ENCODE measurements at places on chromosomes 7 and 10.

GRCh38 chr10:62264702-62265436 is 3.8 kb downstream of the RTKN2 start:
- no peak for DNase-seq

- no peak for DNase-seq
These were observed 89.4 kb downstream of the RALA start for GRCh38 chr7:39712751-39713150.

DNA sequence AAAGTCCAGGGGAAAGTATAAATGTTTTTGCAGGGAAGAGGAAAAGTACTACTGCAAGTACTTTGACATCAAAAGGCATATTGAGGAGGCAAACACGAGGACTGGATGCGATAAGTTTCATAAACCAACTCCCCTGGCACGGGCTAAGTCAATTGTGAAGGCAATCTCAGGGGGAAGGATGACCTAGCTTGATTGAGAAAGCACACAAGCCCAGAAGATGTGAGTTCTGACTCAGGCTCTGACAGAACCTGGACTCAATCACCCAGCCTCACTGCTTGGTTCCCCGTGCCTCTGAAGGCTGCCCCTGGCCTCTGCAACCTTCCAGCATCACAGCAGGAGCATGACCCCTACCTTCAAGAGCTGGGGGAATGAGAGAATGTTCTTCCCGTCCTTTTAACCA is 93.2 kb upstream of the ZNF438 start:
- no peak for DNase-seq

- DNase-seq: no peak
These were observed 746 bp downstream of the NPFFR1 start for GRCh38 chr10:70283071-70283444.

DNA sequence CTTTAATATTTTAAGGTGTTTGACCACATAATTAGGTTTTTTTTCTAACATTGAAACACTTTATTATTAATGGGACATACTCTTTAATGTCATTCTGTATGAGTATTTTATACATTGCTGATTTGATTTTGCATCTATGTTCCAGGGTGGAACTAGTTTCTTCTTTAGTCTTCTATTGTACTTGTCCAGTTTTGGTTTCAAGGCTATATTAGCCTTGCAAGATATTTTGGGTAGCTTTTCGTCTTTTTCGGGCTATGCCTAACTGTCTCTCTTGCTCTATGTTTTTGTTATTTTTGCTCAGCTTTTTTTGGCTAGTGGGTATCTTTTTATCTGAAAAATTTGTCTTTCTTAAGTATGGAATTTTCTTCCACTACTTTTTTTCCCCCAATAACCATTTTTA is 38.7 kb upstream of the MKX start:
- no peak for DNase-seq

DNA sequence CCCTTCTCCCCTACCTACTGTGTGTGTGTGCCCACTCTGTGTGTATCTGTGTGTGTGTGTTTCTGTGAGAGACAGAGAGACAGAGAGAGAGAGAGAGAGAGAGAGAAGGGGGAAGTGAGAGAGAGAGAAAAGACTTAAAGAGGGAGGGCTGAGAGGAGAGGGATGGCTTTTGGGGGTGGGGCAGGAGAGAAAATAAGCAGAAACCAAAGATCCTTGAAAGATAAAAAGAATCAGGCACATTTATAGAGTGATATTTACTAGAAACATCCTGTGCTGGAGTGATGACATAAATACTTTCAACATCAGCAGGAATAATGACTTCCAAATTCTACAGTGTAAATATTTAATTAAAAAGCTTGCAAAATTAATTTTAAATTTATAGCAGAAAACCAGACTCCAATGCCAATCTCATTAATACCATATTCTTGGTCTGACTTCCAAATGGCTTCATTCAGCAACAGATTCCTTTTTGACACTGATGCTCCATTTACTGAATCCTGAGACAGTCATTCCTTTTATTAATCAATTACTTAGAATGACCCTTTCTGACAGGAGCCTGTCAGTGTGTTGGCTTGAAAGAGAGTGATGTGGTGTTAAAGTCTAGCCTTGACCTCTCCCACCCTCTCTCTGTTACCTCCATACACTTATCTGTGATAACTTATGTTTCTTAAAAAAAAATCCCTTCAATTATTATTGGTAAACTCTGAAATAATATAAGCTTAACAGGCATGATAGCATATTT is 41.7 kb upstream of the WNT2 start:
- DNase-seq: no peak

DNA sequence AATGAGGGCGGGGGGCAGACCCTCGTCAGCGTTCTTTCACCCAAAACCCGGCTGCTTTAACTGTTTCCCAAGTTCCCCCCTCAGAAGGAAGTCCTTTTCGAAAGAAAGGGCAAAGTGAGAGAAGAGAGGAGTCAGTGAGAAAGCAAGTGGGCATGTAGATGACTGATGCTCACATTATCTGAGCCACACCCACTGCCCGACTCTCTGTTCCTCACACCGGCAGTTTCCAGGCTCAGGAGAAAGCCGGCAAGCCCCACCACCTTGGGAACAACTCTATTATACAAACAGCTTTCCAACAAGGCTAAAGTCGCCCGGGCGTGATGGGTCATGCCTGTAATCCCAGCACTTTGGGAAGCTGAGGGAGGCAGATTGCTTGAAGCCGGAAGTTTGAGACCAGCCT is 23.1 kb downstream of the RCC1L start:
- DNase-seq: no peak

DNA sequence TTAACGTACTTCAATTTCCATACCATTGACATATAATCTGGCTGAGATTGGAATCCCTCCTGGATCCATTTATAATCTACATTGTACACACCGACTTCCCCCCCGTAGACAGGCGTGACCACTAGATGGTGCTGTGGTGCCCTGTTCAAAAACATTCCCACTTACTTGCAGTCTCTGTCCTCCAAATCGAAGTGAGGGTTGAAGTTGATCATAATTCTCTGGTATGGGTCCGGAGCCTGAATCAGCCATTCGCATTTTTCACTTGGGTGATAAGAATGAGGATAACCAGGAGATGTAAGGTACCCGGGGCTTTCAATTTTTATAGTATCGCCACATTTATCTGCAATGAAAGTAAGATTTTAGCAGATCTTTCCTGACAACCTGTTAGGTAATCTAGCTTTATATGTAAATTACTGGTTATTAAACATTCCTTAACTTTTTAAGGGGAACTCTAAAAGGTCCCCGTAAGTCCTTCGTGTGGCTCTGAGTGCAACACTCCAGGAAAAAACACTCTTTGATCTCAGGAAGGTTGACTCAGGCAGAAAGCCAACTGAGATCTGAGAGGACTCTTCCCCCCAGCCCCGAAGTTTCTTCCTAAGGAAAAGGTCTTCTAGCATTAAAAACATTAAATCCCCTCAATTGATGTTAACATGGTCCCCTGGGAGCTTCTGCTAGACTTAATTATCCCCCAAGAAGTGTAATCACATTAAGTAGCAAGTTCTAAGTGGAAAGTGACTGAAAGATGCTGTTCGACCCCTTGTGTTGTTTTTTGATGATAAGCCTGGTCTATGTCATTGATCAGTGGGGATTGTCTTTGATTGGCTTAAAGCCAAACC is 3.7 kb downstream of the NRP1 start:
- DNase-seq: peak; percentile 59

GRCh38 chr10:124935946-124936345 is 6.0 kb upstream of the ZRANB1 start:
- DNase-seq: no peak

DNA sequence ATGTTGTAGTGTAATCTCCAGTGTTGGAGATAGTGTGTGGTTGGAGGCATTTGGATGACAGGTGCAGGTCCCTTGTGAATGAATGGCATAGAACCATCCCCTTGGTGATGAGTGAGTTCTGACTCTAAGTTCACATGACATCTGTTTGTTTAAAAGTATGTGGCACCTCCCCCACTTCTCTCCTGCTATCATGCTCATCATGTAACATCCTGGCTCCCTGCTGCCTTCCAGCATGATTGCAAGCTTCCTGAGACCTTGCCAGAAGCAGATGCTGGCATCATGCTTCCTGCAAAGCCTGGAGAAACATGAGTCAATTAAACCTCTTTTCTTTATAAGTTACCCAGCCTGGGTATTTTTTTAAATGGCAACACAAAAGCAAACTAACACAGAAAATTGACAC is 499.0 kb upstream of the SEMA3D start:
- no peak for DNase-seq

GRCh38 chr7:28573651-28574301 is 161.5 kb downstream of the CREB5 start:
- no peak for DNase-seq

GRCh38 chr7:2527505-2528467 is 8.2 kb downstream of the LFNG start:
- no peak for DNase-seq

DNA sequence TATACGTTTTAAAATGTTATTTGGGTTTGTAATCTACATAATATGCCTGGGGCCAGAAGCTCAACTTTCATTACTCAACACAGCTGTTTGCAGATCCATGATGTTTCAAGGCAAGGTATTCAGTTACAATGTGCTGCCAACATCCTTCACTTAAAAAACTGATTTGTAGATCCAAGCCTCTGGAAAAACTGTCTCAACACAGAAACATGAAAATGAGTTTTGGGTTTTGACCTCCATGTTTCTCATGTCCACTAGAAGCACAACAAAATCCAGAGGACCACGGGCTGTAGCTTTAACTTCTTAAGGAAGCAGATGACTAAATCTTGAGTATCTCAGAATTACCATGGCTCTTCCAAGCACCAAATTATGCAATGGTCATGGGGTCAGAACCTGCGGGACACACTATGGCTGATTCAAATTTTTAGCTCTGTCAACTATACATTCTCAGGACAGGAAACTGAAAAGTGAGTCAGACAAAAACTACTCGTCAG is 247.1 kb upstream of the GRB10 start:
- DNase-seq: no peak

GRCh38 chr10:35959252-35959651 is 317.2 kb upstream of the FZD8 start:
- no peak for DNase-seq

DNA sequence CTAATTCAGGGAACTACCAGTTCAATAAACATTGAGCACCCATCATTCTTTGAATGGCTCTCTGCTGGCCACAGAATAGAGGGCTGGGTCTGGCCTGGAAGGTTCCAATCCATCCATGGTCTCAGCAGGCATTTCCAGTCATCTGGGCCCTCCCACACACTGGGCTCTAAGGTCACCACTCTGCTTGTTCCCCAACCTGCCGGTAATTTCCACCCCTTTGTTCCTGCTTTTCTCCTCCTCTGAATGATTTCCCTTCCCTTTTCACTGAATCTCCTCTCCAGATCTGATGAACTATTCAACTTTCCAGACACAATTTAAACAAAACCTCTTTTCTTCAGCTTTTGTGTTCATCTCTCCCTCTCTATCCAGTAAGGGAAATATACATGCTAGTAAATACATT is 2.6 kb downstream of the BZW2 start:
- DNase-seq: no peak

DNA sequence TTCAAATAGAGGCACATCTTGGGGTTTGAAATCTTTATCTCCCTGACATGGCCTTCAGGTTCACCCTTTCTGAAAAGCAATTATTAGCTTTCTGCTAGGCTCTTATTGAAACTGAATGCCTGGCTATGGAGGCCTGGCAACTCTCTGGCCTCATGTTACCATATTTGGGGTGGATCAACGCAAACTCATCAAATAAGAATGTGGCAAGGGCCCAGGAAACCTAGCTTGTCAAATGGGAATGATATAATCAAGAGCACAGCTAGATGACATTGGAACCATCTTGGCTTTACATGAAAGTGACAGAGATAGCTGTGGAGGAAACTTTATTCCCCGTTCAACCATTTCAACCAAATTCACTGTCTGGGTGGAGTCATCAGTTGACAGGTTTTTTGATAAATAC is 202.8 kb upstream of the SMIM30 start:
- DNase-seq: no peak

DNA sequence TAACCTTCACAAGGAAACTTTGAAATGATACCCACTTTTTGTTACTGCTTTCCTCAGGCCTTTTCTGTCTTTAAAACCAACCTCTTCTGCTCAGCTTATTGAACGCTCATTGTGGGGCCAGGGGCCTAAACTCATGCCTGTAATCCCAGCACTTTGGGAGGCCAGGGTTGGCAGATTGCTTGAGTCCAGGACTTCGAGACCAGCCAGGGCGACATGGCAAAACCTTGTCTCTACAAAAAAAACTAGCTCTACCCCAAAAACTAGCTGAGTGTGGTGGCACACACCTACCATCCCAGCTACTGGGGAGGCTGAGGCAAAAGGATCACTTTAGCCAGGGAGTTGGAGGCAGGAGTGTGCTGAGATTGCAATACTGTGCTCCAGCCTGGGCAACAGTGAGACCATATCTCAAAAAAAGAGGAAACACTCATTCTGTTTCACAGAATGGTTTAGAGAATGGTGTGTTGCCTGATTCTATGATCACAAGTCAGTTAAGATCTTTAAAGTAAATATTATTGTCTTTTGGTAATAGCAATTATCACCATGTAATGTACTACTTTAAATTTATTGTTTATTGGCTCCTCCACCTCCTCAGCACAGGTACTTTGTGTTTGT is 51.1 kb downstream of the KCTD7 start:
- no peak for DNase-seq

GRCh38 chr10:97549587-97550322 is 22.8 kb upstream of the ANKRD2 start:
- DNase-seq: no peak

DNA sequence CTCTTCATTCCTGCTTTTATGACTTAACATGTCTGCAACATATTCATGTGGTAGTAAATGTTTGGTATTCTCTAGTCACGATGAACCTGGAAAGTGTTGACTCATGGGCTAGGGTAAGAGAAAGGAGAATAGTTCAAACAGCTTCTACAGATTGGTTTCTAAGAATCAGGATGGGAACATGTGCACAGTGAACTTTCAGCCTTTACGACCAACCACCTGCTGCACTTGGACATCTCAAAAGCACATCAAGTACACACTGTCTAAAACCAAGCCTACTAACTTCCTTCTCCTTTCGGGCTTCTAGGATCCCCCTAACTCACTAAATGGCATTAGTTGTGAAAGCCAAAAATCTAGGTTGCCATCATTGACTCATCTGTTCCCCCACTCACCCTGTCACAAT is 85.5 kb downstream of the CUL2 start:
- DNase-seq: no peak

DNA sequence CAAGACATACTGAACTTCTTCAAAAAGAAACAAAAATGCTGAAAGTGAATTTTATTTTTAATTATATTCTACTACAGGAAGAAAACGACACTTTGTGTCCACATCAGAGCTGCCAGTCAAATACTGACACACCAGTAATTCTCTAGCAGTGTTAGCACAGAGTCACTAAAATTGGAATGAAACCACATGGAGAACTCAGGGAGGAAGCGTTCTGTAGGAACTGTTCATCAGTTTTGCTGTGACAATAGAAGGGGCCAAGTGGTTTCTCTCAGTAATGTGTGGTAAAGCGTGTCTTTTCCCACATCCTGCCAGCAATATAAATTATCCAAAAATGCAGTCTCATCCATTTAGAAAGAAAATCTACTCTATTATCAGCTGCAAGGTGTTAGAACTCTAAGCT is 683.3 kb downstream of the GRM8 start:
- DNase-seq: peak; percentile 29

- no peak for DNase-seq
These were observed 525.6 kb downstream of the PTPRN2 start for GRCh38 chr7:158061884-158062656.

- DNase-seq: no peak
These were observed 158.2 kb downstream of the WNT2 start for GRCh38 chr7:117164620-117165019.

All from Jurkat, Clone E6-1 (cell line).